ENCODE measurements at places on chromosomes 3 and 15. TPM values are rescaled to one million over a fixed set of nuclear protein-coding genes. Genes with fewer than 3 reads are reported as not detected.

Gene DAZL
- not detected for polyA plus RNA-seq

GRCh38 chr15:38068626-38069391 is 134.4 kb downstream of the TMCO5A start:
- peak; percentile 17 for DNase-seq

Gene TMPRSS7
- 0.09 TPM for polyA plus RNA-seq

- peak; percentile 22 for DNase-seq
Measured at GRCh38 chr3:38084334-38085310, 45.6 kb downstream of the DLEC1 start.

DNA sequence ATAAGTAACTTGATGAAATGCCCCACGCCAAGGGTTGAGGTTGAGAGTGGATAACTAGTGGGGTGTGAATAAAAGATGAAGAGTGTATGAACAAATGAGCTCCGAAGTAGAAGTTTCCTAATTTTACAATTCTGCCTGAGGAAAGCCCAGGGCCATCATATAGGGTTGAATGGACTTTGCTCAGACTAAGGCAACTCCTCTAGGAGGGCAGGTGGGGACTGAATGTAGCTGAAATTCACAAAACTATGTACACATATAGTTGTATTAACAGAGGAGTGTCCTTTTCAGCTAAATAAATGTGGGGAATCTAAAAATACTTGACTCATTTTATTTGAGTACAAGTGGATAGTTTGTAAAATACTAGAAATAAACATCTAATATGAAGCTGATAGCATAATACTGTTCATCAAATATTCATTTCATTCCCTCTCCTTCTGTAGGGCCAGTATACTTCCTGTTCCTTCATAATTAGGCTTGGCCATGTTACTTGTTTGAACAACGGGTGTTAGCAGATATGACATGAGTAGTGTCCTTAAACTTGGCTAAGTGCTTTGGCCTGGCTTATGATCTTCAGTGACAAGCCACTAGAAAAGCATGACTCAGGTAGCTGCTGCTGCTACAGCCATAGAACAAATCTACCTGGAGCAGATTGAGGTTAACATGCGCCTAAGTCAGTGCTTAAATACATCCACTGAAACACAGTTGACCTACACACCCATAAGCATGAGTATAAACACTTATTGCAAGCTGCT is 26.5 kb downstream of the PLSCR1 start:
- peak; percentile 28 for DNase-seq
